ENCODE measurements at places on chromosomes 2 and 18.

DNA sequence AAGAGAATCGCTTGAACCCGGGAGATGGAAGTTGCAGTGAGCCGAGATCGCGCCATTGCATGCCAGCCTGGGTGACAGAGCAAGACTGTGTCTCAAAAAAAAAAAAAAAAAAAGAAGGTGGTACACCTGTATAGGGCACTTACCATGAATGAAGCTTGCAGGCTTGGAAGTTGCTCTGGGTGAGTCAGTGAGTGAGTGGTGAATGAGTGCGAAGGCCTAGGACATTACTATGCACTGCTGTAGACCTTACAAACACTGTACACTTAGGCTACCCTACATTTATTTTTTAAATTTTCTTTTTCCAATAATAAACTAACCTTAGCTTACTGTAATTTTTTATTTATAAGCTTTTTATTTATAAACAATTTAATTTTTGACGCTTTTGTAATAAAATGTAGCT is 78.4 kb upstream of the ATG16L1 start:
- no peak for DNase-seq

- no peak for DNase-seq
Measured at GRCh38 chr2:126761256-126761980, 105.5 kb downstream of the GYPC start.

- DNase-seq, result no peak
Measured at GRCh38 chr2:197453914-197454398, 604 bp downstream of the COQ10B start.

DNA sequence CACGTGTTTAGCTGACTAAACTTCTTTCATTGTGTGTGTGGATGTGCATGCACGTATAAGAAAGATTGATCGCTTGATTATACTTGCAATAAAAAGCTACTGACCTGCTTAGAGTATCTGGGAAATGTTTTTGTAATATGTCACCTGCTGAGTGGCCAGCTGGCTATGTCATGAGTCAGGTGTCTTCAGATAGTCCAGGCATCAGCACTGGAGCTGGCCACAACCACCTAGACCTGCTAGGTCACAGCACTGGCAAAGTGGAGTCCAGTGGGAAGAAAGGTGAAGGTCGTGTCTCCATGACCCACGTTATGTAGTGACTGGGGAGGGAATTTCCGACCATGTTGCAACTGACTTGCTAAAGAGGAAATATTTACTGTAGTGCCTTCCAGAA is 147.0 kb downstream of the ESCO1 start:
- no peak for DNase-seq

- no peak for DNase-seq
Measured at GRCh38 chr18:9741793-9742523, 33.9 kb downstream of the RAB31 start.

GRCh38 chr2:29879456-29879855 is 41.9 kb downstream of the ALK start:
- no peak for DNase-seq

GRCh38 chr2:98759338-98759737 is 28.4 kb upstream of the MGAT4A start:
- DNase-seq, result no peak

DNA sequence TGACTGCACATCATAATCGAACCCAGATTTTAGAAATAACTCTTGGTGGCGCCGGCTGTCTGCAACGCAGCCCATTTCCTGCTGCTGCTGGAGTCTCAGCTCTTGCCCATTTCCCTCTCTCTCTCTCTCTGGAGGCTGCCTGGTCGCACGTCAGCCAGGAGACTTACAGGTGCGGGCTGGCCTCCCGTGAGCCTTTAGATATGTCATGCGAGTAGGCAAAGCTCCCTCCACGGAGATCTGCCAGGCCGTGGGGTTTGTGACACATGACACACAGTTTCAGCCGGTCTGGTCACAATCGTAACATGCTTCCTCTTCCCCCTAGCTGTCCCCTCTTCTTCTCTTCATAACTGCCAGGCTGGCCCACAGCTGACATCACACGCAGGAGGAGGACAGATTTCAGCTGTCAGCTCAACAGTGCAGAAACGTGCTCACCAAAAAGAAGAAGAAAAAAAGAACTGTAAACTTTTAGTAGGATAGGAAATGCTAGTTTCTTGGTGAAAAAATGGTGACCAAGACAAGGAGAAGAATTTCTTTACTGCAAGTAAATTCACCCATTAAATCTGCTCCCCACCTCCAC is 489.3 kb downstream of the ZNF516 start:
- DNase-seq, result no peak

DNA sequence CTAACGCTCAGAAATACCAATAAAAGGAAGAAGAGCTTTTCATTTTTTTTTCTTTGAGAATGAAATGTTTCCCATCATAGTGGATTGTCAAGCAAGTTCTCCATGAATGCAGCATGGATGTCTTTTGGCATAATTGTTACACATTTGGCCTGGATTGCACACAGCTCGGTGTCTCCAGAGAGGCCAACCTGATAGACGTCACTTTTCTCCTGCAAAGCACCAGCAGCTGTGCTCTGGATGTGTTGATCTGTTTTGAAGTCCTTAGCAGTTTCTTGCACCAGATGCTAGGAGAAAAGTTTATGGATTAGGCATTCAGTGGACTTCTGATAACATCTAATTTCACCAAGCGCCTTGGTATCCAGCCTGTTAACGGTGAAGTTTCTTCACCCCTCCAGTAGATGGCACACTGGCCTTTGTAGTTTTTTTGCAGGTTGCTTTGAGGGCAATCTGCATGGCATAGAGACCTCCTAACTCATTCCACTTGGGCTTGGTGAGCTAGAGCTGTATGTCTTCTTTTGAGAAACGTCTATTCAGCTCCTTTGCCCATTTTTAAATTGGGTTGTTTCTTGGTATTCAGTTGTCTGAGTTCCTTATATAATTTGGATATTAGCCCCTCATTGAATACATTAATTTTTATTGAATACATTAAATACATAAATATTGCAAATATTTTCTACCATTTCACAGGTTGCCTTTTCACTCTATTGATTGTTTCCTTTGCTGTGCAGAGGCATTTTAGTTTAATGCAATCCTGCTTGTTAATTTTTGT is 59.7 kb downstream of the PTH2R start:
- peak; percentile 38 for DNase-seq

Measured in DND-41 (cell line).